ENCODE measurements at places on chromosomes 13 and 19. TPM values are rescaled to one million over a fixed set of nuclear protein-coding genes. Genes with fewer than 3 reads are reported as not detected.

- H3K27ac ChIP-seq: no peak overlapping the region
- H3K27me3 ChIP-seq: peaks cover 11% of the 10 kb centered on the region
- DNase-seq: no peak
- H3K4me3 ChIP-seq: no peak overlapping the region
- no peaks in the 10 kb centered on the region for H3K36me3 ChIP-seq
Observed at GRCh38 chr13:43924549-43925245, 45.0 kb downstream of the LACC1 start.

GRCh38 chr13:80798576-80799133, 457.7 kb upstream of the SPRY2 start:
- H3K4me3 ChIP-seq: no peak overlapping the region
- no peak overlapping the region for H3K27ac ChIP-seq
- no peaks in the 10 kb centered on the region for H3K4me1 ChIP-seq
- no peak for DNase-seq
- no peaks in the 10 kb centered on the region for H3K27me3 ChIP-seq
- no peaks in the 10 kb centered on the region for H3K36me3 ChIP-seq

GRCh38 chr19:10431254-10431942, 11.1 kb downstream of the PDE4A start:
- H3K27me3 ChIP-seq: peaks cover 40% of the 10 kb centered on the region
- H3K4me3 ChIP-seq: peak overlapping the region; percentile 87
- peak; percentile 48 for DNase-seq
- peaks cover 8% of the 10 kb centered on the region for H3K36me3 ChIP-seq
- H3K27ac ChIP-seq: peak overlapping the region; percentile 75

GRCh38 chr13:71912524-71912923, 45.5 kb upstream of the DACH1 start:
- no peak for DNase-seq
- H3K4me3 ChIP-seq: no peak overlapping the region
- no peaks in the 10 kb centered on the region for H3K27me3 ChIP-seq
- no peaks in the 10 kb centered on the region for H3K36me3 ChIP-seq
- H3K27ac ChIP-seq: no peak overlapping the region
- H3K4me1 ChIP-seq: no peaks in the 10 kb centered on the region

- peaks cover 7% of the 10 kb centered on the region for H3K4me1 ChIP-seq
- H3K27me3 ChIP-seq: no peaks in the 10 kb centered on the region
- H3K4me3 ChIP-seq: no peak overlapping the region
- H3K36me3 ChIP-seq: peaks cover 11% of the 10 kb centered on the region
- no peak for DNase-seq
- H3K27ac ChIP-seq: peak overlapping the region; percentile 39
Observed at GRCh38 chr19:32380269-32380668, 25.3 kb upstream of the DPY19L3 start.

The POU2F2 gene
- total RNA-seq: 56.0 TPM
